ENCODE measurements at places on chromosomes 4 and X.

GRCh38 chr4:10664408-10664807 lies 20.2 kb downstream of the CLNK start:
- DNase-seq: no peak

DNA sequence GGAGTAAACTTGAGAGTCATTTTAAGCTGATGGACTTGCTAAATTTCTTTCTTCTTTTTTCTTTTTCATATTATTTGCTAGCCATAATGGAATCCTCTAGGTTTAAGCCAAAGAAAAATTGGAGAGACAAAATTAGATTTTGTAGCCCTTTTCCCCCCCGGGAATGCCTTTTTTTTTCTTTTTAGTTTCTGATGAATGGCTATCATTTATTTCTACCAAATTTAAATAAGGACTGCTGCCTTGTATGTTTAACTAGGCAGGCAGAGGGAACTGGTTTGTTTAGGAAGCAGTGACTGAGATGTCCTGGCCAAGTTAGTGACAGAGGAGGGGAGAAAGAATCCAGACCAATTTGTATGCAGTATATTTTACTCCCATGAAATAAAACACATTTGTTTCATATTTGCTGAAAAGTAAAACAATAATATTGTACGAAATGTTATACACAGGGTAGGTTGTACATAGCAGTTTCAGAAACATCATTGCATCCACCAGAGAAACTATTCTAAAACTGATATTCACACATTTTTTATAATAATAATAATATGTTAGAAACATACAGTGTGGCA lies 5.7 kb downstream of the PITX2 start:
- DNase-seq: no peak

- no peak for DNase-seq
These were observed 127.1 kb downstream of the SHROOM3 start for GRCh38 chr4:76562161-76562560.

DNA sequence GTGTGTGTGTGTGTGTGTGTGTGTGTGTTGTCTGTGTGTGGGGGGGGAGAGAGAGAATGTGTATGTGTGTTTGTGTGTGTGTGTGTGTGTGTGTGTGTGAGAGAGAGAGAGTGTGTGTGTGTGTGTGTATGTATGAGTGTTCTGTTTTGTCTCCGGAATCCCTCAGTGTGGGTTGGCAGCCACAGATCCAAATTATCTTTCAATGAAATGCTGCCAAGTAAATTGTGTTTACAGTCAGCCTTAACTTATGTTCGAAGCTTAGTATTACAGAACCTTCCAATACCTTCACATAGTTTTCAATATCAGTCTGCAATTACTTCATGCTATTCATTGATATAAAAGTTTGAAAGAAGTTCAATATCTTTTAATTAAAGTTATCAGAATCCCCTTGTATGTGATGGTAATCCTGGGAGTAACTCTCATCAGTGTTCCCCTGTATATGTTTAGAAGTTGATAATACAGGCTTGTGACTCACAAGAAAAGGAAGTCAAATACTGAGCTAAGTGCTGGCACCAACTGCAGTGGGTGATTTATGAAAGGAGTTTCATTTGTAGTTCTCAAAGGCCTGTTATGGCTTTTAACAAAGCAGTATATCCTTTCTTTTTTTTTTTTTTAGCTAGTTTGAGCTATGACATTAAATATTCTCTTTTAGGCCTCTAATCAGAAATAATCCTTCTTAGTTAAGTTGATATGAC lies 51.6 kb upstream of the HTR2C start:
- no peak for DNase-seq

All from activated CD4-positive, alpha-beta T cell treated with anti-CD3 and anti-CD28 coated beads, Interleukin-2, amount 50 U/mL, for 24 hours (primary cell).